Activated gamma-delta T cell (primary cell): ENCODE measurements at places on chromosomes 5 and 9.
A peak's percentile ranks its signal among the peaks of the same experiment; 100 is the strongest.

- DNase-seq: no peak
These were observed 5.1 kb downstream of the LCP2 start for GRCh38 chr5:170292179-170293104.

- DNase-seq: no peak
These were observed 310.5 kb downstream of the DMAC1 start for GRCh38 chr9:7489036-7489435.

GRCh38 chr5:81146031-81146430, 87.1 kb upstream of the CKMT2 start:
- no peak for DNase-seq

- DNase-seq: no peak
These were observed 485.3 kb downstream of the CDH9 start for GRCh38 chr5:26553079-26553478.

DNA sequence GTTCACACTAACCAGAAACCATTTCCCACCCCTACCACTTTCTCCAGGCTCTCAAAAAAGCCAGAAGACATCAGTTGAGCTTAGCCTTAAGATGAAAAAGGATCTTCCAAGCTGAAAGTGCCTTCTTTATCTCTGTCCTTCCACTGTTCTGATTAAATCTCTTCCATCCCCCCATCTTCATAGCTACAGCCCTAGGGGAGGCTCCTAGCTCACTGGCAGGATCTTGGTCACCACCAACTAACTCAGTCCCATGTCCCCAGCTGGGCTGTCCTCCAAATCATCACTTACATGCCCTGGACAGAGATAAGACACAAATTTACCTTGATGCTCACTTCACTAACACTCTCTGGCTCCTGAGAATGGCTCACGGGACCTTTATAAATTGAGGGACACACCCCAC, 14.3 kb downstream of the LCP2 start:
- DNase-seq: no peak

DNA sequence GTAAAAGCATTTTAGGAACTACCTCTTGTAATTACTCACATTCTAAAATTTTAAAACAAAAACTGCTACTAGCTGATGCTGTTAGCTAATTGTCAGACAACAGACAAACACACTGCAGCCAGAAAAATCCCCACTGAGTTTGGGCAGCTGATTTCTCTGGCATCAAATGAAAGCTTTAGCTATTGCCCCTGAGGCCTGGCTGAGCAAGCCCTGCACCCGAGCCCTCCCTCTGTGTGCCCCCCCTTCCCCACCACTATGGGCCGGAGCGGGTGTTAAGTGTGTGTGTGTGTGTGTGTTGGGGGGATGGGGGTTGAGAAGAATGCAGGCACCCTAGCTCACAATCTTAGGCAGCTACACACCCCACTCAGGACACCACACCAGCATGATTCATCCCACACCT, 2.4 kb downstream of the NEUROG1 start:
- DNase-seq: no peak

GRCh38 chr5:84618262-84618661, 233.6 kb upstream of the EDIL3 start:
- no peak for DNase-seq

- DNase-seq: no peak
These were observed 82.1 kb downstream of the PIK3R1 start for GRCh38 chr5:68297656-68298055.

- DNase-seq: no peak
These were observed 105.3 kb downstream of the SIL1 start for GRCh38 chr5:139092741-139093343.

- DNase-seq: no peak
These were observed 65.9 kb downstream of the DEPDC1B start for GRCh38 chr5:60634051-60634450.

DNA sequence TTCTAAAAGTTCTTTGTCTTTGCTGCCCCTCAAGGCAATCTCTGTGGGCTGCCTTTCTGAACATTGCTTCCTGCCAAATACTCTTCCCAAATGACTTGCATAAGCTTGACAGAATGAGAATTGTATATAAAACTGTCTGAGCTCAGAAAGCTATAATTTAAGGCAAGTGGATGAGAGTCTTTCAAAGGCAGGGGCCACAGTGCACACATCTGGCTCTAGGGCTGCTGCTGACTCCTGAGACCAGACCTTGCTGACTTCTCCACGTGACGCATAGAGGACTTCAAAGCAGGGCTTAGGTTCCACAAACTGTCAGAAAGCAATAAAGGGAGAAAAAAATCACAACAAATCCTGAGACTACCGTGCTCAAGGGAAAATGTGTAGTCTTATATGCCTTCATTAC, 79.4 kb upstream of the DIRAS2 start:
- DNase-seq: no peak

GRCh38 chr5:170056561-170057267, 49.0 kb upstream of the FOXI1 start:
- DNase-seq: no peak

- DNase-seq: no peak
These were observed 15.9 kb upstream of the MOB3B start for GRCh38 chr9:27545471-27545870.

DNA sequence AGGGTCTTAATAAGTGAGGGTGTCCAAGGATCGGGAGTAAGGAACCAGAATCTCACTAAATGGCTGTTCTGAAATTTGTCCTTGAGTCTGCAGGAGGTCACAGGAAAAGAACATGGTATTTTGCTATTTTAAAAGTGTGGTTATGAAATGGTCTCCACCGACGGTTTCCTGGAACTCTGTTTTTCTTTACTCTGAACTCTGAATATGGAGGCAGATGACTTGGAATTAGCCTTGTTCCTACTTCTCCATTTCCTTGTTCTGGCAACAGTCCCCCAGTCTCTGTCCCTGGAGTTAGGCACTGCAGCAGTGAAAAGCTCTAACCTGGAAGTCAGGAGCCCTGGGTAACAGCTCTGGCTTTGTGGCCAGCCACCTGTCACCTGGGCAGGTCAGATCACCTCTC, 46.6 kb upstream of the C5orf58 start:
- no peak for DNase-seq

GRCh38 chr9:110189559-110190320, 18.2 kb downstream of the C9orf152 start:
- no peak for DNase-seq

DNA sequence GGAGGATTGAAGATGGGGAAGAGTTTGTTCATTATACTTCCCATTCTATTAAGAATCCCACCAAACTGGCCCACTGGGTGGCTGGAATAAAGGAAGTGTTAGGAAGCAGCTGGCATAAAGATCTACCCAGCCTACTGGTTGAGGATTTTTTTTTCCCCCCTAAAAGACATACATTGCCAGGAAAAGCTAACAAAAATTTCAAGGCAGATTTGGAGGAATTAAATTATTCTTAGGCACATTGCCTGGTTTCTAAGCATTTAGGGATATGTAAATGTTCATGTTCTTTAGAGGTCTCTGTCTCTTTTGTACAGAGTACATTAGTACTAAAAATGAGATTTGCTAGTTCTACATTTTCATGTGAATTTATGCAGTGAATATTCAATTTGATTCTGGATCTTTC, 8.3 kb downstream of the PIK3R1 start:
- DNase-seq: no peak

- DNase-seq: peak; percentile 44
These were observed 20.3 kb downstream of the PTPA start for GRCh38 chr9:129131300-129132145.

DNA sequence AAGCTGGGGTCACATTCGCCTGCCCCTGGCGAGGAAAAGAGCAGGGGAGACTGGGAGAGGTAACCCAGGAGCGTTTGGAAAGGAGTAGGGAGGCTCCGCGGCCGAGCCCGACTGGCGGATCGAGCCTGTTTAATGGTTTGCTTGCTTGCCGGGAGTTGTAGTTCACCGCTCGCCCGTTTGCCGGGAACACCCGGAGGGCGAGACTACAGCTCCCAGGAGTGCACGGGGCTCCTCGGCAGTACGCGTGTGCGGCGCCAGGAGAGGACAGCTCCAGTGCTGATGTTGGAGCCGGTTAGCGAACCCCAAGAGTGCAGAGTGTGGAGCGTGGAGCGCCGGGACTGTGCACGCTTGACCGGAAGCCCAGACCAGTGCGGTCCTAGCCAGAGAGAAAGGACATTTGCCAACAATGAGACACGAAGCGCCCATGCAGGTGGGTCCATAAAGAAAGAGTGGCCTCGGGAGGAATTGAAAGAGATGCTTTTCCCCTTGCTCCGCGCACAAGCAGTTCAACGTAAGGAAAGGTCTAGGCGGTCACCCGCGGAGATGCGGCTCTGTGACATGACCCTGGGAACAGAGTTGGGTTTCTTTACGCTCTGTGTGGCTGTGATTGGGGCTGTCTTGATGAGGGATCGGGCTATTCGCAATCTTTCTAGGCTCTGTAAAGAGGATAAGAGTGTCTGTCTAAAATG, at the start of gene RAB3C:
Gene RAB3C, plus strand, starts transcription at position 273 of the 689 bp plus-strand sequence. Its CDS starts 134 bp downstream, at position 407.
- peak; percentile 6 for DNase-seq

DNA sequence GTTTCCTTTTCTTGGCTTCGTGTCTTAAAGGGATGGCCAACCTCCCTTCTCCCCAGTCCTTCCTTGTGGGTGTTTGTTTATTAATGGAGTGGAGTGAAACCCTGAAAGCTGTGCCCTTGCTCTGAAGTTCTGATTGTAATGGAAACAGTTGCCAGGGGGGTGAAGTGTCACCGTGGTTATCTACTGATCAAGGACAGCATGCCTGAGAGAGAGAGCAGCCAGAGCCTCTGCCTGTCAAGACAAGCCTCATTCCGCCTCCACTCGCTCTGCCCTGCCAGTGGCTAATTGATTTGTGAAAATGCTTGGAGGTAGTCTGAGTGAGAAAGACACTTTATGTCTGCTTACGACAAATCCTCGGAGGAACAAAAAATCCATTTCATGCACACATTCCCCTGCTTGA, 143.7 kb upstream of the SLC30A5 start:
- DNase-seq: no peak

- no peak for DNase-seq
These were observed 45.1 kb upstream of the GLIS3 start for GRCh38 chr9:4344946-4345345.

DNA sequence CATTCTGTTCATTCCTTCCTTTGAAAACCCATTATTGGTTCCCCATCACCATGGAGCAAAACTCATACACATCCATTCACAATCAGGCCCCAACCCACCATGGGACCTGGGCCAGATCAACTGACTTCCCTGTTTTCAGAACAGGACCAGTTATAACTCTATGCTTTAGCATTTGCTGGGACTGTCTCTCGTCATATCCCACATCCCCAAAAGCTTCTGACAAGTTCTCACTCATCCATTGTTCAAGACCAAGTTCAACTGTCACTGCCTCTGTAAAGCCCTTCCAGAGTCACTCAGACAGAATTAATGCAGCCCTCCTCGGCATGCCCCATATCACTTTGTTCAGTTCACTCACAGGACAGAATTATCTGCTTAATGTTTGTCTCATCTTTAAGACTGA, 4.0 kb downstream of the FAM169A start:
- no peak for DNase-seq

DNA sequence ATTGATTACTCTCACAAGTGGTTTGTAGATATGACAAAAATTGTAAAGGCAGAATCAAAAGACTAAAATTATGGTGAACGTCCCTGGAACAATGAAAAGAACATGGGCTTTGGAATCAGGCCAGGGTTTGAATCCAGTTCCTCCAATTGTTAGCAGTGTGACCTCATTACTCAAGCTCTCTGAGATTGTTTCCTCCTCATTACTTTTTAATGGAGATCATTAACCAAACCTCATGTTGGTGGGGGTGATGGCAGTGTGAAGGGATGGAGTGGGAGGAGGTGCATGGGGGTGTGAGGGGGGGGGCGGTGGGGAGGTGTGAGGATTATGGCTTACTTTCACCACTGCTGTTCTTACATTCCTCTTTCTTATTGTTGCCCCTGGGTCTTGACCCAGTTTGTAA, 44.1 kb upstream of the FOXE1 start:
- no peak for DNase-seq

GRCh38 chr5:40333459-40334241, 346.1 kb upstream of the PTGER4 start:
- DNase-seq: no peak

DNA sequence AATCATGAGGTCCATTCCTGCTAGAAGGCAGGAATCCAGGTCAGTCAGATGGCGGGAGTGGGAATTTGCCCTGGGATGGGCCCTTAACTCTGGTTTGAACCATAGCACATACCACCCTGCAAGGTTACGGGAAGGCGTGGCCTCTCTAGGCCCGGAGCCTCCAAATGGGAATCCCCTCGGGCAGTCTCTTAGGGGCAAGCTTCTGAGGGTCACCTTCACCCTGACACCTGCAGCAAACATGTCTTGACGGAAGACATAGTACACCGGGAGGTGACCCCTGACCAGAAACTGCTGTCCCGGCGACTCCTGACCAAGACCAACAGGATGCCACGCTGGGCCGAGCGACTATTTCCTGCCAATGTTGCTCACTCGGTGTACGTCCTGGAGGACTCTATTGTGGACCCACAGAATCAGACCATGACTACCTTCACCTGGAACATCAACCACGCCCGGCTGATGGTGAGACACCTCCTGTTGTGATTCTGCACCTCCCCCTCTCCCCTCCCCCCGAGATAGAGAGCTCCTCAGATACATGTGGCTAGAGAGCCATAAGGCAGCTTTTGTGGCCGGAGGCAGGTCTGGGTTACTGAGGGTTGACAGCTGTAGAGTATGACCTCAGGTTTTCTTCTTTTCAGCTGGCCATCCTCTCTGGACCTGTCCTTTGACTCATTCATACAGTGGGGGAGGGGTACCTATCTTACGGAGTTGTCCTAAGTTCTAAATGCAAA, 957 bp downstream of the PRELID1 start:
- DNase-seq: no peak

DNA sequence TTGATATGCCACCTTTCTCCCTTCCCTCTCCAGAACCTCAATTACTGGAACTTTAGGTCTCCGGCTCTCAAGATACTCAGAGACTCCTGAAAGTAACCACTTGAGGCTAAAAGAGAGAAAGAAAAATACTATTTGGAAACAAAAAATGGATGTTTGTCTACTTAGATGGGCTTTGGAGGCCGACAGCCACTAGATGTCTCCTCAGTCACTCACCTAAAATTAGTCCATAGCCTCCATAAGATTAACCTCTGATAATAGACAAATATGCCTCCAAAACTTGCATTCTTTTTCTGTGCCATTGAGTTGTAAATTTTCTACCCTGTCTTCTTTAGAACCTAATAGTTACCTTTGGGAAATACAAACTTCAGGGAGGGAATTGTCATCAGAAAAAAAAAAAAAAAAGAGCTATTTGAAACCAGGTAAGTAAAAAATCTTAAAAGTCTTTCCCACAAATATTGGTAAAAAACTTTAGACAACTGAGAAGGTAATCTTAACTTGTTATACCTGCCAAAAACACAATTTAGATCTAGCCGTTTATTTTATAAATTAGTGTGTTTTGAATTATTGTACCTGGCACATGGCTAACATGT, 11.2 kb upstream of the PCDH1 start:
- no peak for DNase-seq

- DNase-seq: no peak
These were observed 157.0 kb upstream of the NTRK2 start for GRCh38 chr9:84512493-84512892.

GRCh38 chr5:81633891-81634290, 117.0 kb downstream of the SSBP2 start:
- no peak for DNase-seq
